ENCODE measurements at places on chromosomes 4 and X.

DNA sequence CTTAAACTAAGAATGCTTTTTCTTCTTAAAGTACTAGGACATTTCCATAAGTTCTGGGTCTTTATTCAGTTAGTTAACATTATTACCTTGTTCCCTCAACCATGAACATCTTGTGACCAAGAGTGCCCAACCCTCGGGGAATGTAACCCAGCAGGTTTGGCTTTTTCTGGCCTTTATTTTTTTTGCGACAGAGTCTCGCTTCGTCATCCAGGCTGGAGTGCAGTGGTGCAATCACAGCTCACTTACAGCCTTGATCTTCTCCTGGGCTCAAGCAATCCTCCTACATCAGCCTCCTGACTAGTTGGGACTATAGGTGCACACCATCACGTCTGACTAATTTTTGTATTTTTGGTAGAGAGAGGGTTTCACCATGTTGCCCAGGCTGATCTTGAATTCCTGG is 65.1 kb downstream of the USP11 start:
- DNase-seq: no peak

DNA sequence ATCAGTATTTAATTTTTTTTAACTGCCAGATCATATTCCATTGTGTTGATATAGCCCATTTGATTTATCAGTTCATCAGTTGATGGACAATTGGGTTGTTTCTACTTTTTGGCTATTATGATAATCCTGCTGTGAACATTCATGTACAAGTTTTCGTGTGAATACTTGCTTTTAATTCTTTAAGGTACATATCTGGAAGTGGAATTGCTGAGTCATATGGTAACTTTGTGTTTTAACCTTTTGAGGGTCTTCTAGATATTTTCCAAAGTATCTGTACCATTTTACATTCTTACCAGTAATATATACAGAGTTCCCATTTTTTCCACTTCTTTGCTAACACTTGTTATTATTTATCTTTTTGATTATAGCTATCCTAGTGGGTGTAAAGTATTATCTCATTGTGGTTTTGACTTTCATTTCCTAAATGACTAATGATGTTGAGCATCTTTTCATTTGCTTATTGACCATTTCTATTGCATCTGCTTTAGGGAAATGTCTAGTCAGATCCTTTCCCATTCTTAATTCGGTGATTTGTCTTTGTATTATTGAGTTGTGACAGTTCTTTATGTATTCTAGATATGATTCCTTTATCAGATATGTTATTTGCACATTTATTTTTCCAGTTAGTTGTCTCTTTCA is 75.2 kb upstream of the NUDT6 start:
- no peak for DNase-seq

DNA sequence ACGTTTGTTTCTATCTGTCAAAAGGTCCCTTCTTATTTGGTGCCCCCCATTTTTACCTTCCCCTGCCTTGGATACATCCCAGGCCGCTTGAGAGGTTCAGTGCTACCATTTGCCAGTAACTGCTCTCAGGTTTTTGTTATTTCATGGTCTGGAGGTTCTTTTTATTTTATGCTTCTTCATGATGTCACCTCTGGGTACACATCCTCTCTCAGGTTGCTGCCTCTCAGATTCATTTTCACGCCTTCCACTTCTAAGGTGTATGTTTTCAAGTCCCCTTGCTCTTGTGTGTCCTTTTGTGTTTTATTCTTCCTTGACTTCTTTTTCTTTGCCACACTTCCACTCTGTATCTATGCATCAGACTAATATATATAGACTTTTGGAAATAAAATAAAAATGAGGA is 640.1 kb upstream of the AADAT start:
- no peak for DNase-seq

- no peak for DNase-seq
These were observed 126.0 kb upstream of the WDFY3 start for GRCh38 chr4:85092536-85092935.

GRCh38 chrX:16559206-16559619 is 90.7 kb upstream of the S100G start:
- DNase-seq: no peak

- no peak for DNase-seq
These were observed 84.3 kb downstream of the PDLIM5 start for GRCh38 chr4:94536049-94536448.

DNA sequence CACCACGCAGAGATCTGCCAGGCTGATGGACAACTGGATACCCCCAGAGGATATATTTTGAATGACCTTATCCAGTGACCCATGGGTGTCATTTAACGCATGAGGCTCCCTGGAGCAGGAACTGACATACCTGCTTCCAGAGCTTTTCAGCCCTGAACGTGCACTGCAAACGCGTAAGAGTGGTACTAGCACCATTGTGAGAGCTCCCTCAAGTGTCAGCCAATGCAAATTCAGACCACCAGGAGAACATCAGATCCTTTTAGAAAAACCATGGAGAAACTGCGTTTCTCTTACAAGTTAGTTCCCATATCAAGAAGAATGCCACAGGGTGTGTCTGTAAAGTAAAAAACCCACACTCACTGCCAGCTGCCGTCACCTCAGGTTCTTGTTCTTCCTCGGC is 7.3 kb downstream of the TREX2 start:
- peak; percentile 11 for DNase-seq

GRCh38 chr4:153509724-153510123 is 43.6 kb downstream of the TMEM131L start:
- DNase-seq: no peak

DNA sequence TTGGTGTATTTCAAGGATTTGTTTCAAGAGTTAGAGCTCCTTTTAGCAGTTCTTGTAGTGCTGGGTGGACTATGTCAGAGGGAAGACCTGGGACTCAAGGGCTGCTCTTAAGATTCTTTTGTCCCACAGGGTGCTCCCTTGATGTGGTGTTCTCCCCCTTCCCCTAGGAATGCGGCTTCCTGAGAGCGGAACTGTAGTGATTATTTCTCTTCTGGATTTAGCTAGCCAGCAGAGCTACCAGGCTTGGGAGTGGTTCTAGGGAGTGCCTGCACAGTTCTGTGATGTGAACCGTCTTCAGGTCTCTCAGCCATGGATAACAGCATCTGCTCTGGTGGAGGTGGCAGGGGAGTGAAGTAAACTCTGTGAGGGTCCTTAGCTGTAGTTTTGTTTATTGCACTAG is 336.8 kb downstream of the FSTL5 start:
- no peak for DNase-seq

DNA sequence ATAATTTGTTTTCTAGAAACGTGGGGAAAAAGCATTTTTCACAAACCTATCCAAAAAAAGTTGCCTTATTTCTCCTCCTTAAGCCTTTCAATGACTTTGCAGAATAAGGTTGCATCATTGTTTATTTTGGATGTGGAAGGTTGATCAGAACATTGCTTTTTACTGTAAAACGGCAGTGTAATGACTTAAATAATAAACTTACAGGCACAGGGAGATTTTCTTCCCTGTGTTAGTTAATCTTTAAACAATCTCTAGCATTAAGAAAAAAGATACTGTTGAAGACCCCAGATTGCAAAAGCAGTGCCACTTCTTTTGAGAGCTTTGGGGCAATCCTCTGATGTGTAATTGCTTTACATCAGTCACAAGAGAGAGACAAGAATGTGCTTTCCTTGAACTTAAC is 153.4 kb downstream of the ARX start:
- no peak for DNase-seq

DNA sequence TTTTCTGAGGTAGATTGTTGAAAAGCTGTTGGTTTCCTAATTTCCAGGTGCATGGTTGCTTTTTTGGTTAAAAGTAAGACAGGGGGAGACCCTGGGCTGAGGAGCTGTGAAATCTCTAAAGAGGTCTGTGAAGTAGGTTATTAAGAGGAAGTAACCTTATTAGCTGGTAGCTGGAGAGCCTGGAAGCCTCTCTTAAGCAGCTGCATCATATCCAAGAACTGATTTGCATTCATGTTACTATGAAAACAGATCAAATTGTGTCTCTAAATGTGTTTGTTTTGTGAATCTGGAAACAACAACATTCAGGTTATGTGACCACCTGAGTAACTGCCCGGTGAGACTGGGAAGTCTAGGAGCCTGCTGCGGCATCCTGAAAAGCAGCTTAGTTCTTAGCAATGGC is 54.1 kb downstream of the ARHGAP10 start:
- no peak for DNase-seq

All from fibroblast of skin of back (primary cell).